ENCODE measurements at places on chromosomes 6 and 20.

DNA sequence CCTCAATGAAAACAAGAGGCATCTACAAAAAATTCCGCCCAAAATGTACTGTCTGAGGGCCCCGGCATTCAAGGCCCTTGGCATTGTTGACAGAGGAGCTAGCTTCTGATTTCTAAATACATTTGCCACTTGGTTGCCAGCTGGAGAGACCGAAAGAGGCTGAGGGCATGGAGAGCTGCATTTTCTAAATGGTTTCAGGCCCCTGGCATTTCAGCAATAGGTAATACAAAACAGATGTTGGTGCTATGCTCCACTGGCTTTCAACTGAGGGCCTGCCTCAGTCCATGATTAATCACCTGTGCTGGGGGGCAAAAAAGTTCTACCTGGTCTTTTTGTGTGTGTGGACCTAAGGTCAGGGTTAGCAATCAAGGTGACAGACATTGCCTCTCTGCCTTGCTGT, 79.5 kb upstream of the ISM1 start:
- DNase-seq = no peak

GRCh38 chr6:154683756-154684523, 49.3 kb upstream of the SCAF8 start:
- no peak for DNase-seq

DNA sequence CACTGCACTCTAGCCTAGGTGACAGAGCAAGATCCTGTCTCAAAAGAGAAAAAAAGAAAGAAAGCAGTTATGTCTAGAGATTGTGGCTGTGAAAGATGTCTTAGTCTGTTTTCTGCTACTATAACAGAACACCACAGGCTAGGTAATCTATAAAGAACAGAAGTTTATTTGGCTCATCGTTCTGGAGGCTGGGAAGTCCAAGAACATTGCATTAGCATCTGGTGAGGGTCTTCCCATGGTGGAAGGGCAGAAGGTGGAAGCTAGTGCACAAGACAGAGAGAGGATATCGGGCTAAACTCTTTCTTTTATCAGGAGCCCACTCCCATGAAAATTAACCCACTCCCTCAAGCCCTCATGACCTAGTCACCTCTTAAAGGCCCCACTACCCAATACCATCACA, 16.2 kb upstream of the RALY start:
- DNase-seq = no peak

DNA sequence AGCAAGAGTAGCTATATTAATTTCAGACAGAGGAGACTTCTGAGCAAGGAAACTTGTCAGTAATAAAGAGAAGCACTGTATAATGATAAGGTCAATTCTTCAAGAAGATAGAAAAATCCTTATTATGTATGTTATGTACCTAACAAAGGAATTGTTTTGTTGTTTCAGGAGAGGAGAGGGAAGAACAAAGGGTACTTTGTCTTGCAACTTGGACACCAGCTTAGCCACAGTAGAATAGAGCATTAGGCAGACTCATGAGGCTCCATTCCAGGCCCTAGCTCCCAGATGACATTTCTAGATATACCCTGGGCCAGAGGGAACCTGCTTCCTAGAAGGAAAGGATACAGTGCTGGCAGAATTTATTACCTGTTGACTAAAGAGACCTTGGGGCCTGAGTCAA, 6.5 kb upstream of the NUS1 start:
- DNase-seq = no peak

DNA sequence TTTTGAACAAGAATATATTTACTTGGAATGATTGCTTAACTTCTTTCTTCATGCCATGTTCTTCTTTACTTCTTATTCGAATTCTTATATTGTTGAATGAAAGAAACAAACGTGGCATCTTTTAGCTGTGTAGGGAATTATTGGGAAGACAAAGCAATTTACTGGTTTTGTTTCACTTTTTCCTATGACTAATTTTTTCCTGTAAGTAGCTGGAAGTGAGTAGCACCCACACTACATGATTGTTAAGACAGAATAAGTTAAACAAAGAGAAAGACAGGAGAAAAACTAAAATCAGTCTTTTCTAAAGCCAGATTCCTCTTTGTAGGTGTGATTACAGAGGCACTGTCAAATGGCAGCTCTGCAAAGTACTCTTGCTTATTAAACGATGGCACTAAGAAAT, 593.4 kb downstream of the EYS start:
- DNase-seq = no peak

DNA sequence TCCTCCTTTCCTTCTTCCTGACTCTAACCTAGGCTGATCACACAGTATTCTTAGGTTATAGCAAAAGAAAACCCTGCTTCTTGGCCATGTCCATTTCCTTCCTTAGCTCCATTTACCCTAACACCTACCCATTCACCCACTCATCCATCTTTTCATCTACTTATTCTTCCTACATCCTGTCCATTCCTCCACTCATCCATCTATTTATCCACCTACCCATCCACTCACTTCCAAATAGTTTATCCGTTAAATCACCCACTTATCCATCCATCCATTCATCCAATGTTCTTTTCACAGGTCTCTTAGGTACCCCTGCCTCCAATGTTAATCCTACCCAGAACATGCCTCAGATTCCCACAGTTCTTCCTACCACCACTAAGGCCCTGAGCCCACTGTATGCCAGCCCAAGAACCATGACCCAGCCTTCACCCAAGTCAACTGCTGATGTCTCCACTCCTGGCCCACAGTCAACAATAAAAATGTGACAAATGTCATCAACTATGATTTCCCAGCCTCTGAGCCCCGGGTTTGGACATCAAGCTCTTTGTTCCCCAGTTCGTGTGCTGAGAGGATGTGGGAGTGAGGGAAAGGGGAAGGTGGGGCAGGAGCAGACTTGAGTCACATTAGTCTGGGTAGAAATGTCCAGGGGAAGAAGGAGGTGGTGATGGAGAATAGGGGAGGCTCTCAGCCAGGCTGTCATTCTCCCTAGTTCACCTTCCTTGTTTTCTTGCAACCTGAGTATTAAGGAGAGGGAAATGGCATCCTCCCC, 24.4 kb downstream of the TREML4 start:
- DNase-seq = no peak

DNA sequence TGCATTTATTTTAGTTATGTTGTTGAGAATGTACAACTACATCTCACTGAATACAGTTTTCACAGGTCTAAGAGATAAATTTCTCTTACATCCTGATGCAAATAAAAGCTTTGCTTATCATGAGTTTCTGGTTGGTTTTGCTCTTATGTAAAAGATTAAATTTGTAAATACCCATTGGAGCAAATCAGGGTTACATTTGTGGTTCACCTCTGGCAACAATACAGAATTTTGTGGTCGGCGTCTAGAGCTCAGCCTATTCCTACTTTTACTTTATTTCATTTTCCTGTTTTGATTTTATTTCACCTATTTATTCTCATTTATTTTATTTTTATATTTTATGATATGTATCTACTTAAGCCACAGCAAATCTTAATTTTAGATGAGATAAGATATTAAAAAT, 271.9 kb upstream of the MARCKS start:
- no peak for DNase-seq

DNA sequence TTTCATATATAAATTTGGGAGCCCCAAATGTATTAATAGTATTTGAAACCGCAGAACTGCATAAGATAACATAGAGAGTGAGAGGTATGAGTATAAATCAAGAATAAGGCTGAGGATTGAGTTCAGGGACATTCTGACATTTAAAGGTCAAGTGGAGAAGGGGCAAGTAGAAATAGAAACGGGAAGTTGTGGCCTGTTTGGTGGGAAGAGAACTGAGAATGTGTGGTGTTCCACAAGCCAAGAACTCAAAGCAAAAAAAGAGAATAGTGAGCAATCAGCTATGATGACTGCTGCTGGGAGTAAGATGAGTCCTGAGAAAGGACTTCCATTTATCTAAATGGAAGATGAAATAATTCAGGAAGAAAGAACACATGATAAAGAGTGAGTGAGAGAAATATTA, 418.4 kb downstream of the CD109 start:
- DNase-seq = no peak

GRCh38 chr20:3404402-3404801, 3.1 kb downstream of the DNAAF9 start:
- no peak for DNase-seq

- no peak for DNase-seq
Measured at GRCh38 chr6:29705389-29706231, 17.6 kb upstream of the HLA-F start.

GRCh38 chr20:34724172-34724571, 20.0 kb downstream of the TP53INP2 start:
- no peak for DNase-seq

- no peak for DNase-seq
Measured at GRCh38 chr20:49785149-49785851, 27.3 kb upstream of the SLC9A8 start.

GRCh38 chr6:159968295-159969203, at the start of gene IGF2R:
Gene IGF2R (plus strand): TSS chr6:159969082. CDS start chr6:159969247, 165 bp downstream.
- DNase-seq = peak; percentile 92

GRCh38 chr20:36085686-36086267, 68.8 kb upstream of the EPB41L1 start:
- DNase-seq = no peak

- DNase-seq = no peak
Measured at GRCh38 chr6:39905640-39905975, 28.7 kb downstream of the MOCS1 start.

DNA sequence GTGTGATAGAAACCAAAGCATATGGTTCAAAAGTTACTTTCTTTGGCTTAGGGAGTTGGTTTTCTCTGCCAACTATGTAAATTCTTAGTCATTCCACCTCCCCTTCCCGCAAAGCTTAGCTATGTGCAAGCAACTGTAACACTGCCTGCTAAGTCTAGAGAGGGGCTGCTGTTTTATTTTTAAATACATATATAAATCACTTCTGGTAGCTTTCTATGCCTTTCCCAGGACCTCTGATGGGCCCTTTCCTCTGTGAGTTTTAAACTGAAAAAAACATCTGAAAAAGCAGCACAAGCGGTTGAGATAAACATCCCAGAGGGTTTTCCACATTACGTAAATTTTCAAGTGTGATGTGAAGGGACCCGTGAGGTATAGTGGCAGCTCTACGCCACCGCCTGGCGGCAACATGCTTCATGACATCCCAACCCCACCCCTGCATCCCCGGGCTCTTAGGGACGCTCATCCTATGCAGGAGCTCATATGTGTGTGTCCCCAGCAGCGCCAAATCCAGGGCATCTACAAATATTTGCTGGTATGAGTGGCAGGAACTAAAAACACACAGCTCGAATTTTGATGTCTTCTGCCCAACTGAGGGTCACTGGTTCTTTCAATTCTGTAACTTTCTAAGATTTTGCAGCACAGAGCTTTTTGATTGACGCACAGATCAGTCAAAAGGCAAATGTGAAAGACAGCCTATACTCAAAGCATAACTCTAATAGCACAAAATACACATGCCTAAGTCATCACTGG, 12.7 kb downstream of the SAYSD1 start:
- DNase-seq = no peak

DNA sequence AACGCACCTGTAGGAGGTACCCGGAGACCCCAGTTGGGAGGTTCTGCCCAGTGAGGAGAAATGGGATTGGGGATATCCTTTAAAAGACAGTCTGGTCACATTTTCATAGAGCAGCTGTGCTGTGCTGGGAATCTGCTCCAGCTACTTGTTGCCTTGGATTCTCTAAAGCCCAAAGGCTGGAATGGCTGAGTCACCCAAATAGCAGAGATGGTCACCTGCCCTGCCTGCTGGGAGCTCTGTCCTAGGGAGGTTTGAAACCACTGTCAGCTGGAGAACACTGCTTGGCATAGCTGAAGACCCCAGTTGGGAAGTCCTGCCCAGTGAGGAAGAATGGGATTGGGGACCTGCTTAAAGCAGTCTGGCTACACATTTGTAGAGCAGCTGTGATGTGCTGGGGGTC, 34.8 kb upstream of the TFB1M start:
- DNase-seq = no peak

- DNase-seq = no peak
Measured at GRCh38 chr6:22647719-22648118, 78.4 kb downstream of the HDGFL1 start.

DNA sequence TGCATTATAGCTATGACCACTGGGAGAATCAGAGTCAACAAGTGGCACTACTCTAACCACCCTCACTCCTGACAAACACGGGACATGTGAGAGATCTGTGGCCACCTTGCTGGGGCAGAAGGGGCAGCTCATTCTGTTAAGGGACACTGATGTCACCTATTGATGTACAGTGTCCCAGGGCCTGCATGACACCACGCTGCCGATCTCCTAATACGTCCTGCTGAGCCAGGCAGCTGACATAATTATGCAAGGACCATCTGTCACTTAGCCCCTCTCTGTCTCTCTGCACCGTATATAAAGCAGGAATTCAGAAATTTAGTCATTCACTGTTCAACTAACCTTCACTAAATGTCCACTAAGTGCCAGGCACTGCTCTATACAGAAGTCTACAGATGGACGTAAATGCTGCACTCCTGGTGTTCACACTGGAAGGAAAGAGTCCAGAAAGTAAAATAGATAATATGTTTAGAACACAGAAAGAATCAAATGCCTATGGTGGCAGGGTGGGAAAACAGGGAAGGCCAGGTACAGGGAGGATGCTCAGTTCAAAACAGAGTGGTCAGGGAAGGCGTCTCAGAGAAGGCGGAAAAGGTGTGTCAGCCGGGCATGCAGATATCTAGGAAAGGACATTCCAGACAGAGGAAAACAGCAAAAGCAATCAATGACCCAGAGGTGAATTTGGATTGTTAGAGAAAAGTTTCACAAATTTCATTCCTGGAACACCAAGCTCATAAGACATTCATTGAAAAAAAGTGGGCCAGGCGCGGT, 173.8 kb downstream of the ZNF217 start:
- no peak for DNase-seq

DNA sequence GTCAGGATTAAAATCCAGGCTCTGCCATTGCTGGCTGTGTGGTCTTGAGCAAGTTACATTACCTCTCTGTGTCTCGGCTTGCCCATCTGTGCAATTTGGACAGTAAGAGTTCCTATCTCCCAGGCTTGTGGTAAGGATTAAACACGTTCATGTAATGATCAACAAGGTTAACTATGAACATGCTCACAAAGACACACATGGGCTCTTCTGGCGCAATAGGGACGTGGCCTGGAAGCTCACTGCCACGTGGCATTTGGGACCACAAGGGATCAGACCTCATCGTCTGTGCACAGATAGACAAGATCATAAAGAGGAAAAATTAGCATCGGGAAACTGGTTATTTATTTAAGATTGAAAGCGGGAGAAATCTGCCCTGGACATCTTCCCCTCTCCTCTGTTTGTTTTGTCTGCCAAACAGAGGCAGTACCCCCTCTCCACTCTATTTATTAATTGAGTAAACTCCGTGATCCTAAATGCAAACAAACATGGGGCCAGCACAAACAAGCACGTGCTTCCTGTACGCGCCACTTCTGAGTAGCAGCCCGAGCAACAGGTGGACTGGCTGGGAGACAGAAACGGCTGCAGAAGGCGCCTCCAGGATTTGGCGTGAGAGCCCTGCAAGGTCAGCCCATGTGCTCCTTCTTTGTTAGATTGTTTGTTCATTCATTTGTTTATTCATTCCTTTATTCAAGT, 95.0 kb downstream of the CDH26 start:
- DNase-seq = no peak

GRCh38 chr6:37826188-37826587, 6.7 kb downstream of the ZFAND3 start:
- no peak for DNase-seq

GRCh38 chr6:158717341-158718330, 67.8 kb downstream of the SYTL3 start:
- no peak for DNase-seq

Data from stimulated activated CD8-positive, alpha-beta memory T cell treated with anti-CD3 and anti-CD28 coated beads, Interleukin-4, amount 100 ng/mL, for 24 hours (primary cell).